CD4-positive, alpha-beta T cell treated with Interleukin-1 beta for 1 hour (primary cell): ENCODE measurements at places on chromosomes 2 and 18.

GRCh38 chr18:10437837-10438236 lies 16.6 kb upstream of the APCDD1 start:
- DNase-seq: no peak

DNA sequence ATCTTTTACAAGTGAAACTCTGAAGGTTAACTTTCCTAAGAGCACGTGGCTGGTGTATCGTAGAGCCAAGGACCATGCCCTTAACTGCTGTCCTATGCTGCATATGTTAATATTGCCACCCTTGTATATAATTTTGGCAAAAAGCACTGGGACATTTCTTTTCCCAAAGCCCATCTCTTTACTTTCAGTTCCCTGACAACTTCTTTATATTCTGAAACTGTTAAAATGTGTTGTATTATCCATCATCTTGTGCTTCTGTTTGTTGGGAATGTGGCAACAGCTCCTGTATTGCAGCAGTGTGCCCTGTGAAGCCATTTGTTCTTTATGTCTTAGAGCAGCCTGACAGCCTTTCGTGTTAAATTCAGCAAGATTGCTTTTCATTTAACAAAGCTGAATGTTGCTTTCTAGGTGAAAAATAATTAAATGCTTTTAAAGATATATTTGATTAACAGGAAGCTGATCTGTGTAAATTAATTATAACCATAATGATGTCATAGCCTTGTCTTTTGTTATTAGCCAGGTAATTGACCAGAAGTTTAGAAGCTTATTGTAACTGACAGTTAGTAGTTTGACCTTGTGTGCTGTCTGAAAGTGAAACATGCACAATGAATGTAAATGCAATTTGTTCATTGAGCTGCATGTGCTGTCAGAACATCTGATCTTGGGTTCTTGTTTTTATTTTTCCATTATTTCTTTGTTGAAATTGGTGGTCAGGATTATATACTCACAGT lies 9.7 kb downstream of the RHBDD1 start:
- no peak for DNase-seq

DNA sequence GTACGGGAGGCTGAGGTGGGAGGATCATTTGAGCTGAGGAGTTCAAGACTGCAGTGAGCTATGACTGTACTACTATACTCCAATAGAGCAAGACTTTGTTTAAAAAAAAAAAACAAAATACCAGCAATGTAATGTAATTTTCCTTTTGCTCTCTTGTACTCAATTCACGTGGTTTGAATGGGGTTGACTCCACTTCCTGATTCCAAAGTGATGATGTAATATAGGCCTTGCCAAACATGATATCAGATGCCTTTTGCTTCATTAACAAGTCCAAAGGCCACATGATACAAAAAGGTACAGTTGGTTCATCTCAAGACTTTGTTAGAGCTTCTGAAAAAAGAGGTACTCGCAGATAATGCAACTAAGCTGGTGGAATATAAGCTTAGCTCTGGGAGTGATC lies 321.8 kb downstream of the ZEB2 start:
- DNase-seq: no peak

GRCh38 chr2:137981112-137981656 lies 16.9 kb downstream of the HNMT start:
- DNase-seq: no peak

- no peak for DNase-seq
Observed at GRCh38 chr2:938181-939005, 12.3 kb upstream of the SNTG2 start.

DNA sequence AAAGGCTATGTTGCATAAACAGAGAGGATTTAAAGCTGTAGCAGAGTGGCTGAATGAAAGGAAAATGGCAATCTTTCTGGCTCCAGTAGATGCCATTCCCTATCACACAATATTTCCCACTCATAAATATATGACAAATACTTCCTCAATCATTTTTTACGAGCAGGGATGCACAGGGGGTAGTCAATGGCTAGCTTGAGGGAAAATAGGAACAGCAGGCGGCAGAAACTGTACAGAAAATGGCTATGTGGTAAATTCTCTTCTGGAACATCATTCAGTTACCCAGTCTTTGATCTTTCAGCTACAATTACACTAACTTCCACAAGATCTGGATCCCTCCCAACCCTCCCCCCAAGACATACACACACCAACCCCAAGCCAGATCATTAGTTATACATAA lies 127.2 kb downstream of the OLA1 start:
- DNase-seq: no peak

GRCh38 chr2:27954771-27955383 lies 64.3 kb downstream of the BABAM2 start:
- peak; percentile 40 for DNase-seq

DNA sequence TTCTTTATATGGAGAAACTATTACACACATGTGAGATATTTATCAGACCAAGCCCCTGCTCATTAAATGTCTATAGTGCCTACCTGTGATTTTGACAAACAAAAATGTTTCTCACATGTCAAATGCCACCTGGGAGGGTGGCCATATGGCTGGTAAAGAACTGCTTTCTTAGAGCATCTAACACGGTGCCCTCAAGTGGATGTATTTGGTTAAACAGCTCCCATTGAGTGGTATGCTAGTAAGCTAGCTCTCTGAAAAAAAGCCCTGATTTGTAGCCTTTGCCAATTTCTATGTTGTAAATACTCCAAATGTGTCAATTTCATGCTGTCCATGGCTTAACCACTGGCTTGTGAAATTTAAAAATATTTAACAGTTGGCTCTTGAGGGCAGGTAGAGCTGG lies 94.6 kb downstream of the PMAIP1 start:
- DNase-seq: no peak

GRCh38 chr2:2930841-2931240 lies 446.8 kb downstream of the EIPR1 start:
- no peak for DNase-seq

DNA sequence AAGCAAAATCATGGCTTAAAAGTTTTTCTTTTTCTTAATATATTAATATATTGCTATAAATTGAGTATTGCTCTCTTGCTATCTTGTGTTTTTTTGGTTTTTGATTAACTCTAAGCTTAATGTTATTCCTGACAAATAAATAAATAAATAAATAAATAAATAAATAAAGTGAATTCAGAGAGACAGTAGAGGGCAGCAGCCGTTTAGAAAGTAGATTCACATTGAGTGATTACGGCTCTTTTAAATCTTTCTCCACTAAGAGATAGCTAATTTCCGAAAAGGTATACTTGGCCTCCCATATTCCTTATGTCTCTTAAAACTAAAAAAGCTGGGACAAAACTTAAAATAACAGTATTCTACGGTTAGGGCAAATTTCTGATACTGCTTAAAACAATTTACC lies 34.3 kb downstream of the MSH2 start:
- no peak for DNase-seq

GRCh38 chr18:26506012-26506411 lies 42.3 kb downstream of the KCTD1 start:
- DNase-seq: no peak

DNA sequence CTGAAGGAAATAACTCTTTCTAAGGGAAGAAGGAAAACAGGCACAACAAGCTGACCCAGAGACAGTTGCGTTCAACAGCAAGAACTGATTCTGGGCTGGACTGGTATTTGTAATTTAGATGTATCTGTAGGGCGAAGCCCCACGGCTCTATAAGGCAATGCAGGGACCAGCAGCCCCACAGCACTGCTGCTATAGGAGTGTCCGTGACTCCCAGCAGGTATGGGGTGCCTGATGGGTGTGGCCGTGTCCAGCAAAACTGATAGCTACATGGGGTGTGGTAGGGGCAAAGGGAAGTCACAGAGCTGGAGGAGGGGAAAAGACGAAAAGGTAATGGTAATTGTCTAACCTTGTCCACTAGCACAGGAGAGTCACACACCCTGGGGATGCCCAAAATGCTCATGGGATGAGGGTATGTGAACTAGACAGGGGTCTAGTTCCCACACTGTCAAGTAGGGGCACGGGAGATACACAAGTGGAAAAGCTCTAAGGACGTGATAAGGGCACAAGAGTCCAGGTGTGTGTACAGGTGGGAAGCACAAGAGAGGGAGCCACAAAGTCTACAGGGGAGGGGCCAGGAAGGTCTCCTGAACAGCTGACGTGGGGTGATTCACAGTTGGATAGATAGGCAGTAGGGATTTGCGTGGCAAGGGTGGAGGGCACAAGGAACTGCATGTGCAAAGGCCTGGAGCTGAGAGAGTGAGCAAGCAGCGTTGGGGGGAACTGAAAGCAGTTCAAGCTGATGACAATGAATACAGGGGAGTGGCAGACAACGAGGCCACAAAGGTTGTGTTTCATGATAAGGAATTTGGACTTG lies 48.5 kb upstream of the ASPRV1 start:
- no peak for DNase-seq

DNA sequence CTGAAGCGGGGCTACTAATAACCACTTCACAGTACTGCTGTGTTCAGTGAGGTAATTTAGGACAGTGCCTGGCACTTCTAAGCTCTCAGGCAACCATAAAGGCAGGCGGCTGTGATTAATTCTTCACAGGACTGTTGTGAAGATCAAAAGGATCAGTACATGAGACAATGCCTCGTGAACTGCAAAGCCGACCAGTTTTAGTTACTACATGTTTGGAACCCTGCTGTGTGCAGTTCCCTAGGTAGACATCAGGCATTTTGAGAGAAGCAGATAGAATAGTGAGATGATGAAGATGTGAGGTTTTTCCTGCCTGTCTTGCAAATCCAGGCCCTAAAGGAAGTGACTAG lies 19.1 kb downstream of the EFHD1 start:
- DNase-seq: no peak

DNA sequence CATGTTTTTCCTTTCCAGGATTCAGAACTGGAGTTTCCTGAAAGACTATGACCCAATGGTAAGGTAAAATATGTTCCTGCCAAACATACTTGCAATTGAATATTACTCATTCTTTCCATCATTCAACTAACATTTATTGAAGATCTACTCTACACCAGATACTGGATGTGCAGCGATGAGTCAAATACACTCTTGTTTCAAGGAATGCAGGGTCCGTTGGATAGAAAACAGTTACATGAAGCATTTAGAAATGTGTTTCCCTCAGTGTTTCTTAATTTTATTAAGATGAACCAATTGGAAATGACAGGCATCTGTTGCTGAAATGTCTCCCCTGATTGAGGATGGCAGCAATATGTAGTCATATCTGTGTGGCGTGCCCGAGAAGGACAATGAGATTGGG lies 14.8 kb upstream of the SLC66A3 start:
- no peak for DNase-seq

- DNase-seq: no peak
Observed at GRCh38 chr2:206075113-206075512, 10.9 kb downstream of the INO80D start.

GRCh38 chr2:173441222-173441621 lies 86.5 kb downstream of the CDCA7 start:
- no peak for DNase-seq

GRCh38 chr18:62768558-62768943 lies 53.2 kb downstream of the PHLPP1 start:
- no peak for DNase-seq
